ENCODE measurements at places on chromosomes 1 and 21.
A peak's percentile ranks its signal among the peaks of the same experiment; 100 is the strongest.

DNA sequence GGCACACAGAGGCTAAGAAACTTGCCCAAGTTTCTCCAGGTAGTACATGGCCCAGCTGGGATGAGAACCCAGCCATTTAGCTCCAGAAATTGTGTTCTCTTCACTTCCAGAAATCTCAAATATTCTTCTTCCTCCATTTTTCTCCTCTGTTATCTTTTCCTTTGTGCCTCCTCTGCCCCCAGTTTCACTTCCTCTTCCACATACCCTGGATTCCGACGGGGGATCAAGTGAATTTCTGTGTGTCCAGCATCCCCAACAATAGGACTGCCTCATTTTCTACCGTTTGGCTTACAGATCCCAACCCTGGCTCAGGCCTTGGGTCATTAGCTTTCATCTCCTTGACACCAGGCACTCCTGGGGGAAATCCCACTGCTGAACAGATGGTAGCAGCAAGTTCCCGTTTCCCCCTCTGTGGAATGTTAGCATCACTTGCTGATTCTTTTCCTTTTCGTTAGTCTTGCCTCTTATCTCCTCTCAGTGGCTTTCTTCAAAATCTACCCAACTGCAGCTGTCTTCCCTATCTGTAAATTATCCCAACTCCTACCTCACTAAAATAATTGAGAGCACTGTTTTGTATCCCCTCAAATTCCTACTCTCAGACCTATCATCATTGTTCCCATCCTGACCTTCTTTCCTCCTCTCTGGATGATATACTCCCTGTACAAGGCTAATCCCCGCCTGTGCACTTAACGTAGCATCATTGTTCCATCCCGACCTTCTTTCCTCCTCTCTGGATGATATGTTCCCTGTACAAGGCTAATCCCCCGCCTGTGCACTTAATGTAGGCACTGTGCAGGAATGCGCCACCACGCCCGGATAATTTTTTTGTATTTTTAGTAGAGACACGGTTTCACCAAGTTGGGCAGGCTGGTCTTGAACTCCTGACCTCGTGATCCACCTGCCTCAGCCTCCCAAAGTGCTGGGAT lies 36.5 kb downstream of the SCCPDH start:
- peak; percentile 84 for DNase-seq

- no peak for DNase-seq
These were observed 78.5 kb downstream of the SLC35F3 start for GRCh38 chr1:233982827-233983518.

DNA sequence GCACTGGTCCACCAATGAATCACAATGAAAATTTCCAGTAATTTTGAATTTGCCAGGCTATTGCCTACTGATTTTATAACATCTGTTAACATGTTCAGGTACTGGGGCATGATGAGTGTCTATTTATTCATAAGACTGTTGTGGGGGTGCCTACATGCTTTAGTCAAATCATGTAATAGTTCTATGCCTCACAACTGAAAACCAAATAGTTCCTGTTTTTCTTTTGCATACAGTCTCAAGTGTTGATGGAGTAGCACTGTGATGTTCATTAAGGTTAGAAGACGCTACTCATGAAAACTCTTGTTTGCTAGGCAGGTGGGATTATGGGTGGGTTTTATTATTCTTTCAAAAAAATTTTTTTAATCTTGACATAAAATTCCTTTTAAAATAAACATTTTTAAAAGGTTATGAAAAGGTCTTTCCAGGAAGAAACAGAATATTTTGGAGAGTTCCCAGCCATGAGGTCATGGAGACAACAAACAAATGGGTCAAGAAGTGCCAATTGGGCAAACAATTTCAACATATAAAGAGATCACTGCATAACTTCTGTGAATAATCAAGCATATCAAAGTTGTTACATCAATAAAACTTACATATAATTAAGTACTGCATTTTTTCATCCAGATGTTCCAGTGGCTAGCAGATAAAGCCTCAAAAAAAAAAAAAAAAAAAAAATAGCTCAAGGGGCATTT lies 40.2 kb upstream of the NHLH2 start:
- DNase-seq, result no peak

DNA sequence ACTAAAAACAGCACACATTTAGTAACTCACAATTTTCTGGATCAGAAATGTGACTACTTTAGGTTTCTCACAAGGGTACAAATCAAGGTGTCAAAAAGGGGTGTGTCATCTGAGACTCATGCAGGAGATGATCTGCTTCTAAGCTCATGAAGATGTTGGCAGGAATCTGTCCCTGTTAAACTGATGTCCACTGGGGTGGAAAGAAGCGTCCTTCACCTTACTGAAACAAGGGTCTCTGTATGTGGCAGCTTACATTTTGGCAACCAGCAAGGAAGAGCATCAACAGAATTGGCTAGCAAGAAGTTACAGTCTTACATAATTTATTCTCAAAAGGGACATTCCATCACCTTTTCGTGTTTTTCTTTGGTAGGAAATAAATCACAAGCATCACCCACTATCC lies 1223.8 kb downstream of the AMY1C start:
- DNase-seq, result no peak

- DNase-seq, result no peak
These were observed 12.7 kb upstream of the CPLANE2 start for GRCh38 chr1:16249596-16250241.

DNA sequence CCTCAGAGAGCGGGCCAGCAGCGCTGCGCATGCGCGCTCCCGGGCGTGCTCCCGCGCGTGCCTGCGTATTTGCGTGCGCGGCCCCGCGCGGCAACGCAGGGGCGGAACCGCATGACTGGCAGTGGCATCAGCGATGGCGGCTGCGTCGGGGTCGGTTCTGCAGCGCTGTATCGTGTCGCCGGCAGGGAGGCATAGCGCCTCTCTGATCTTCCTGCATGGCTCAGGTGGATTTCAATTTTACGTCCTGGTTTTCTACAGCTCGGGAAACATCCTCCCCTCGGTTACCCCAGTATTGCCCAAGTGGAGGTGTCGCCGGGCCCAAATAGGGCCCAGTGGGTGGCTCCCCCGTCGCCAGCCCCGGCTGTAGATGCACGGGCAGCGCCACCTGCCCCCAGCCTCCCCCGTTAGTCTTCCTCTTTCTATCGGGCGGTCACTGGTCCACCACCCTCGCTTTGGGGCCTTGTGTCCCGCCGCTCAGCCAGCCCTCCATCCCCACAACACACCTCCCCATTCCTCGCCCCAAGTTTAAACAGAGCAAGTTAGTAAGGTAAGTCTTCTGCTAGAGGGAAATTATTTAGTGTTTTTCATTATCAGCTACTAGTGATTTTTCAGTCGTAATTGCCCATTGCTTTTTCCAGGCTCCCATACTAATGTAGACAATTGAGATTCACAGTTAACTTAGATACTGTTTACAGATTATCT lies at the start of gene LYPLAL1:
Gene LYPLAL1, plus strand, starts transcription at position 121 of the 702 bp plus-strand sequence. Its CDS starts 13 bp downstream, at position 134.
- peak; percentile 93 for DNase-seq

DNA sequence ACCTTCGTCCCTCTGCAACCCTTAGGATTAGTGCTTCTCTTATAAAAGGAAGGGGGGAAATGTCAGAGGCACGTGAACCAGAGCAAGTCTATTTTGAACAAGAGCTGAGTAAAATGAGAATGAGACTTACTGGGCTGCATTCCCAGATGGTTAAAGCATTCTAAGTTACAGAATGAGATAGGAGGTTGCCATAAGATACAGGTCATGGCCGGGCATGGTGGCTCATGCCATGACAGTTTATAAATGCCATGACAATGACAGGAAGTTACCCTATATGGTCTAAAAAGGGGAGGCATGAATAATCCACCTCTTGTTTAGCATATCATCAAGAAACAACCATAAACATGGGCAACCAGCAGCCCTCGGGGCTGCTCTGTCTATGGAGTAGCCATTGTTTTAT lies 2.5 kb upstream of the AQP10 start:
- no peak for DNase-seq

GRCh38 chr1:78301141-78301540 lies 189.6 kb upstream of the PTGFR start:
- no peak for DNase-seq

DNA sequence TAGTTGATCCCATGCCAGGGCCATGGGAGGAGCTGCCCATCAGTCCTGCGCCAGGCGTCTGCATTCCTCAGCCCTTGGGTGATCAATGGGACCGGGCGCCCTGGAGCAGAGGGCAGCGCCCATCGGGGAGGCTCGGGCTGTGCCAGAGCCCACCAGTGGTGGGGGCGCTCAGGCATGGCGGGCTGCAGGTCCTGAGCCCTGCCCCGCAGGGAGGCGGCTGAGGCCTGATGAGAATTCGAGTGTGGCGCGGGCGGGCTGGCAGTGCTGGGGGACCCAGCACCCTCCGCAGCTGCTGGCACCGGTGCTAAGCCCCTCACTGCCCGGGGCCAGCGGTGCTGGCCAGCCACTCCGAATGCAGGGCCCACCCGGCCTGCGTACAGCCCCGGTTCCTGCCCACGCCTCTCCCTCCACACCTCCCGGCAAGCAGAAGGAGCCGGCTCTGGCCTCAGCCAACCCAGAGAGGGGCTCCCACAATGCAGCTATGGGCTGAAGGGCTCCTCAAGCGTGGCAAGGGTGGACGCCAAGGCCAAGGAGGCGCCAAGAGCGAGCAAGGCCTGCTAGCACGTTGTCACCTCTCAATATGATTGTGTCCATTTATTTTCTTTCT lies 238.1 kb upstream of the OLFM3 start:
- no peak for DNase-seq

GRCh38 chr1:173489149-173489600 lies 12.0 kb downstream of the PRDX6 start:
- peak; percentile 79 for DNase-seq

DNA sequence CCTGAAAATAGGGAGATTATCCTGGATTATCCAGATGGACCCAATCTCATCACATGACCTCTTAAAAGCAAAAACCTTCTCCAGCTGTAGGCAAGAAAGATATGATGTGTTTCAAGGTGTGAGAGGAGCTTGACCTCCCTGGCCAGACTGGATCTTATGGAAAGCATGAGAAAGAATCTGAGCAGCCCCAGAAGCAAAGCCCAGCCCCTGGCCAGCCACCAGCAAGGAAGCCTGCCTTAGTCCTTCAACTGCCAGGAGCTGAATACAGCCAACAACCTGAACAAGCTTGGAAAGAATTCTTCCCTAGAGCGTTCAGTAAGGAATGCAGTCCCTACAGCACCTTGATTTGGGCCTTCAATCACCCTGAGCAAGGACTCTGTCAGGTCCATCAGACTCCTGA lies 375.0 kb upstream of the CHRM3 start:
- peak; percentile 72 for DNase-seq

- no peak for DNase-seq
These were observed 42.8 kb downstream of the CLDN14 start for GRCh38 chr21:36436829-36437744.

GRCh38 chr1:224245188-224245587 lies 62.1 kb downstream of the DEGS1 start:
- no peak for DNase-seq

GRCh38 chr1:77642196-77642595 lies 40.3 kb downstream of the ZZZ3 start:
- no peak for DNase-seq

DNA sequence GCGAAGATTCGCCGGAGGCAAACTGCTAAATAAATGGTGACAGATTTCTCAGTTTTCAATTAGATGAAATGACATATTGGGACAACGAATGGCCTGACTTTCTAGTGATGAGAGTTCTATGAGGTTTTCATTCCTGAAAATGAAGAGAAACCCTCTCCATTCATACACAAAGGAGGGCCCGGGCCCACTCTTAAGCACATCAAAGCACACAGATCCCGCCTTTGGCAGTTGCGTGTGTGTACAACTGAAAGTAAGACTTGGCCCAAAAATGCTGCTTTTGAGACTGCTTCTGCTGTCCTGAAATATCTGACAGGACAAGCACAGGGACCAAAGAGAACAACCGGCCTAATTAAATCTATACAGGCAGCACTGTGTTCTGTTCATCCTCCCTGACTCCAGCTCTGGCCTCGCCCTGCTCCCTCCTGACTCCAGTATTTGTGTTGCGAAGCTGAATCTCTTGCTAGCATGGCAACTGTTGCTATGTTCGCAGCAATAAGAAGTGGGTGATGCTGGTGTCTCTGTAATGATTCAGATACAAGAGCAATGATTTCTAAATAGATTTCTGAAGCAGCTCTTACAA lies 7.4 kb downstream of the LRRC53 start:
- DNase-seq, result peak; percentile 21

- peak; percentile 53 for DNase-seq
These were observed 674 bp downstream of the CEP350 start for GRCh38 chr1:179955287-179955680.

- DNase-seq, result no peak
These were observed 637 bp downstream of the LYPLA2 start for GRCh38 chr1:23791516-23792047.

DNA sequence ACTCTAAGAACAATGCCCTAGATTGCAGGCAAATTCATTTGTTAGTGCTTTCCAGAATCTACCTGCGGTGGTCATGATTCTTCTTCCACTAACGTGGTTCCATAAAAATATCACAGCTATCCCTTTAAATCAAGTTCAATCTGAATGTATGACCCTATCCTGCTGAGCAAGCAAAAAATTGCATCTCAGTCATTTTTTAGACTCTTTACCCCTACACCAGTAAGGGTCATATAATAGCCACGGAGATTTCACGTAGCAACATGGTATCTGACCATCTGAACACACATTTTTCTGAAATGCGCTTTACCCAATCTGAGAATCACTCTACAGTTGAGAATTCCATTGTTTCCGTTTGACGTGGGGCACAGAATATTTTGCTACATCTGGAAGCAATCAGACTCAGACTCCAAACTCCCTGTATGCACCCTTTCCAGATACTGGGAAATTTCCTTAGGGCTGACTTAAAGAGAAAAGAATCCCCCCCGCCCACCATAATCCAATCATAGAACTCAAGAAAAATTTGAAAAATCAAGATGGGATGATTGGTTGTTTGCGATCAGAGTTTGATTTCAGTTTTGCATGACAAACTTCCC lies 699.2 kb upstream of the ZP4 start:
- DNase-seq, result no peak

DNA sequence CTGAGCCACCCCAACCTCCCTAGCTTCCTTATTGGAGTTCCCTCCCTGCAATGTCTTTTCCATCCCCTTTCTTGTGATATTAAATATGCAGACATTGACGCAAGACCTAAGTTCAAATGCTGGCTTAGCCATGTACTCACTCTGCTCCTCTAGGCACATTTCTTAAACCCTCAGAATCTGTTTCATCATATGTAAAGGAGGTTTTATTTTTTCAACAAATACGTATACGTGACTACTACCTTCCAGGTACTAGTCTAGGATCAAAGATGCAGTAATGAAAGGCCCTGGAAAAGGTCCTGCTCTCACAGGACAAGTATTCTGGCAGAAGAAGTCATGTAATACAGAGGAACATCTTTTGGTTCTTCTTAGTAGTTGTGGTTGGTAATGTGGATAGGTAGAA lies 98.6 kb downstream of the SIPA1L2 start:
- DNase-seq, result no peak

- no peak for DNase-seq
These were observed 50.8 kb upstream of the ATP5PO start for GRCh38 chr21:33966324-33966949.

DNA sequence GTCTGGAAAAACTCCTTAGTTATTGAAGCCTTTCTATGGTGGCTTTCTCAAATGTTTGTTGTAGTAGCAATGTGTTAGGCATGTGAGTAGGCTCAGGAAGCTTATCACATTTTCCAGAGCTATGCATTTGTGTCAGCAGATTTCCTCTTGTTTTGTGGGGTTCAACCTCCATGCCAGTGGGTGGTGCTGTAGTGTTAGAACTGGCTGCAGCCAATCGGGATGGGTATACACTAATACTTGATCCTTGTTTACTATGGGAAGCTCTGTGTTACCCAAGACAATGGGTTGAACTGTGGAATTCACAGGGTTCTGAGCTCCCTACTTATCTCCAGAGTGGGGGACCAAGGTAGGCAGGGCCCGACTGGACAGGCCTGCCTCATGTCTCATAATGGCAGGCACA lies 348.5 kb upstream of the ADAMTS5 start:
- DNase-seq, result no peak

GRCh38 chr1:211468595-211468994 lies 23.4 kb downstream of the RD3 start:
- DNase-seq, result no peak
